ENCODE measurements at places on chromosomes 11 and 22.

- no peak for DNase-seq
Measured at GRCh38 chr22:32880061-32880460, 78.6 kb downstream of the TIMP3 start.

DNA sequence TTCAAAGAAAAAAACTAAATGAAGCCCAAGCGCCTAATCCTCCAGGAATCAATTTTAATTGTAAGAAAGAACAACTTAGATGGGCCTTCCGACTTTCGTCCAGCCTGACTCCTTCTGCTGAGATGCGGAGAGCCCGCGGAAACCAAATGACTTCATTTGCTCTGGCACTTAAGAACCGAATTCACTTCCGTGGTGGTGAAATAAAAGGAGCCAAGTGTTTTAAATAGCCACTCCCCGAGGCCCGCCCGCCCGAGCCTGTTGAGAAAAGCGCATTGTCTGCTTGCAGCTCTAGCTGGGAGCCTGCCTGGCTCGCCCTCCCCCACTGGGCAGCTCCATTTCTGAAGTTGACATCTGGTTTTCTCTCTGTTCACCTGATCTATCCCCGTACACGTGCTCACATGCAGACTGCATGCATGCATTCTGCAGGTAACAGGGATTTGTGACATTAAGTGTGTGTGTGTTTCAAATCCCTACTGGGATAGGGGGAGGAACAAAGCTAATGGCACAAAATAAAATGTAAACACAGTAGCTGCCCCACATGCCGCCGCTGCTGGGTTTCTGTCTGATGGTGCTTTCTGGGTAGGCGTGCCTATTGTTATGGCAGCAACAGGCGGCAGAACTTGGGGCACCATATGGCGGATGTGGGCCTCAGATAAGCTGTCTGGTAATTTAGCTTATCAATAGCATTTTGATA, 6.2 kb downstream of the TEAD1 start:
- DNase-seq = no peak

DNA sequence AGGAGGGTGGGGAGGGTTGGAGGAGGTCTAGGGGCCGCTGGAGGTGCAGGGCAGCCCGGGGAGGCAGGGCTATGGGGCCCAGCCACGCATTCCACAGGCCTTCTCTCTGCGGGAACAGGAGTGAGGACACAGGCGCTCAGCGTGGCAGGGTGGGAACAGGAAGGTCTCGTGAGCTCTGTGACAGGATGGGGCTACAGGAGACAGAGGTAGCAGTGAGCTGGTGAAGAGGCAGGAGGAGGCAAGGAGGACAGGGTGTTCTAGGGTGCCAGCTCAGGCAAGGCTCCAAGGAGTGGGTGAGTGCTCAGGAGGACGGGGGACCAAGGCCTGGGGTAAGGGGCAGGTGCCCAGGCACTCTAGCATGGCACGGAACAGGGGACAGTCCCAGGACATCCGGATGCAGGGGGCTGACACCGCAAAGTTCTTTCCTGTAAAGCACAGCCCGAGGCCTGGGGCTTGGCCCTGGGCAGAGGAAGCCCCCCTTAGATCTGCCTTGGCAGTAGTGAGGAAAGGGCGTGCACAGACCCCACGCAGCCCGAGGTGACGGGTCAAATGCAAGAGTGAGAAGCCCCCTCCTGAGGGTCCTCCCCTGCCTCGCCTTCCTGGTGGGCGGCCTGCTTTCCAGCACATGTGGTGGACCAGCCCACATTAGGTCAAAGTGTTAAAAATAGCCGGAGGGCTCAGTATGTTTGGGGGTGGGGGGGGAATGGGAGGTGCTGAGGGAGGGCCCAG, 4.7 kb upstream of the NEAT1 start:
- DNase-seq = no peak

- DNase-seq = no peak
Measured at GRCh38 chr11:67099831-67100324, 19.2 kb upstream of the KDM2A start.
